ENCODE measurements at places on chromosomes 6 and 20. TPM values are rescaled to one million over a fixed set of nuclear protein-coding genes. Genes with fewer than 3 reads are reported as not detected.

The ANKRD66 gene
- polyA plus RNA-seq, result not detected

The IPCEF1 gene
- 8.9 TPM for polyA plus RNA-seq

GRCh38 chr20:60845146-60845545 lies 406.9 kb upstream of the CDH4 start:
- no peak for DNase-seq

DNA sequence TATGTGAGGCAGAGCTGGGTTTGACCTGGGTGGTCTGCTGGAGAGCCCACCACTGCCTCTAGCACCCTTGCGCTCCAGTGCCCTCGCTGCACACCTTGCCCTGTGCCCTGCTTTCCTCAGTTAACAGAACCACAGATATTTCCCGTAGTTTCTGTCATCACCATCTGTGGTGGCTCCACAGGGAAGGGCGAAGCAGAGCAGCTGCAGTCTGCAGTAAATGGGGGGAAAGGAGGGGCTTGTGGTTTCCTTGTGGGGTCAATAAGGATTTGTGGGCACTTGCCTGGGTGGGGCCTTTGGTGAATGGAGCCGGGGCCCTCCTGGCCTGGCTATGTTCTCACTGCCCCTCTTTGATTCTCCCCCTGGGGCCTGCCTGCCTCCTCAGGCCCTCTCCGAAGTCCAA lies 21.2 kb upstream of the CCDC167 start:
- no peak for DNase-seq

DNA sequence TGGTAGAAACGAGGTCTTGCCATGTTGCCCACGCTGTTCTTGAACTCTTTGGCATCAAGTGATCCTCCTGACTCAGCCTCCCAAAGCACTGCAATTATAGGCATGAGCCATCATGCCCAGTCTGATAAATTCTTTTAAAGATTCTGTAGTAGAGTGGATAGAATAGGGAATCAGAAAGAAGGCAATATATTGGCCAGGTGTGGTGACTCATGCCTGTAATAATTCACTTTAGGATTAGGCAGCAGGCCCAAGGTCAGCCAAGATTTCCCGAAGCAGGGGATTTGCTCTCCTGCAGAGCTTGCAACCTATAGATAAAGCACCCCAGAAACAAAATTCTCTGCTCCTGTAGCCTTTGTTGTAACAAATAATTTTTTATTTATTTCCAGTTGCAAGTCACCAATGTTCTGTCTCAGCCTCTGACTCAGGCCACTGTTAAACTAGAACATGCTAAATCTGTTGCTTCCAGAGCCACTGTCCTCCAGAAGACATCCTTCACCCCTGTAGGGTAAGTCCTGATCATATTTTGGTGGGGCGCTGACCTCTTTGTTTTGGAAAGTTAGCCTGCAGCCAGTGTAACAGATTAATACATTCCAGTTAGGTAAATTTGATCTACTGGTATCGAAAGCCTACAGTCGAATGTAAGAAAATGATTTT lies 30.4 kb upstream of the MROH8 start:
- DNase-seq, result no peak

All from left kidney (tissue), 8 donors.